ENCODE measurements at places on chromosomes 2 and 18.

- no peak for DNase-seq
Measured at GRCh38 chr2:38533180-38533579, 69.5 kb downstream of the HNRNPLL start.

- no peak for DNase-seq
Measured at GRCh38 chr2:42867093-42868065, 75.0 kb upstream of the HAAO start.

- no peak for DNase-seq
Measured at GRCh38 chr18:28050545-28050944, 126.4 kb downstream of the CDH2 start.

DNA sequence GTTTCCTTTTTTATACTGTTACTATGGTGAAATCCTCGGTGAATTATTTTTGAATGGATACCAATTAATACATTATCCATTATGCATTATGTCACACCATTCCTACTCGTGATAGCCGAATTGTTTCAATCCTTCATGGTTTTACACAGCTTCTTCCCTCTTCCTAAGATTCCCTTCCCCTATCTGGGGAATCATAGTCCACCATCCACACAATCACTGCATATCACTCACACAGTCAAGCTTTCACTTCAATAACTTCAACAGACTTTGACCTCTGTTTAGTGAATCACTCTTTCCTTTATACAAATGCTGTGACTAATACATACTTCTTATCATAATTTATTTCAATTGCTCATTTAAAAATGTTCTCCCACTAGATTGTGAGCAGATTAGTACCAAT is 1108.1 kb upstream of the LRRTM1 start:
- DNase-seq: no peak

DNA sequence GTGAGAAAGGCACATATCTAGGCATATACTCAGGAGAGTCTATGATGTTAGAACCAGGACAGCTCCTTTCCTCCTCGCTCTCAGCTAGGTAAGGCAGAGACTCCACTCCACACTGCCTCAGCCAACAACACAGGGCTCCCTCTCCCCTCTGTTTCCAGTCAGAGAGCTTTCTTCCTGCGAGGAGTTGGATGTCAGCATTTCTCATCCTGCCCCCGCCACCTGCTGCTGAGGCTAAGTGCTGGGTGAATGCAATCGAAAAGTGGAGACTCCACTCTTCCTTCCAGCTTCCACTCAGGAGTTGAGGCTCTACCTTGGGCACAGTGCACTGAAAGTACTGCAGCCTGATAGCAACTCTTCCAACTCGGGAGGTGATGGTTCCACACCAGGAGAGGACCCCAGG is 177.2 kb upstream of the RAB6C start:
- no peak for DNase-seq

DNA sequence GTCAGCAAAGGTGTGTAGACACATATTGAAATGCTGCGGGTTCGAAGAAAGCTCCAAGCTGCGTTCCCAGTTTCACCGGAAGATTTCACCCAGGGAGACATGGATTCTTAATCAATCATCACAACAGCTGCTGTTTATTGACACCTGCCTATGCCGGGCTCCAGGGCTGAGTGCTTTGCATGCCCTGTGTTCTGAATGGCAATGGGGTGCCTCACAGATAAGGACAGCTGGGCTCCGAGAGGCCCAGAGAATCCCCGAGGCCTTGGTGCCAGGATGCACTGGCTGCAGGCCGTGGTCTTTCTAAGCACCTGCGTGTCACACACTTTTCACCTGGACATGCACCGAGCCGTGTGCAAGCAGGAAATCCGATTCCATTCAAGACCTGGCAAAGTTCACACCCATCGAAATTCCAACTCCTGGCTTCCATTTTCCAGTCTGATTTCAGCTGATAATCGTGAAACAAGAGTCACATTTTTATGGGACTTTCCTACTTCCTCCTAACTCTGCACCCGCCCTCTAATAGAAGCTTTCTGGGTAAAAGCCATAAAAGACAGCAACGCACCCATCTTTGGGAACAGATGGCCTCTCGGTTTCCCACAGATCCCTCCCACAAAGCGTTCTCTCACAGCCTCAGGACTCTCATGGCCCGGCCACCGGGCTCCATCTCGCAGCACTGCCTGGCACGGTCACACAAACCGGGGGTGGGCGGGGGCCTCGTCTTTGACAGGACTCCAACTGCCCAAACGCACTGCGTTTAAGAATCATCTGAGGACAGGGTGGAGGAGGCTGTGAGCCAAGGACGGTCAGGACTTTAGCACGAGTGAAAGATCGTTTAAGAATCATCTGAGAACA is 245.6 kb upstream of the SALL3 start:
- no peak for DNase-seq

GRCh38 chr2:199057936-199058335 is 399.8 kb downstream of the SATB2 start:
- DNase-seq: no peak

DNA sequence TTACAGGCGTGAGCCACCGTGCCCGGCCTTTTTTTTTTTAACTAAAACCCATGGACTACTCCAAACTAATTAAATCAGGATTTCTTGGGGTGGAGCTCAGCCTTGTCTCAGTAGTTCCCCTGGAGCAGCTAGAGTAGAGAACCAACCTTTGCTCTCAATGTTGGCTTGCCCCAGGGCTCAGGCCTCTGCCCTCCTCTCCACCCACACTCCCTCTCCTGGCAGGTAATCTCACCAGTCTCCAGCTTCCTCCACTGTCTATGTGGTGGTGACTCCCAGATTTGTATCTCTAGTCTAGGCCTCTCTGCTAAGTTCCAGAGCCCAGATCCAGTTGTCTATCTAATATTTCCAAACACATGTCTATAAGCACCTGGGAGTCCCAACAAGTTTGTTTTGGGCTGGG is 9.6 kb upstream of the MTA3 start:
- no peak for DNase-seq

DNA sequence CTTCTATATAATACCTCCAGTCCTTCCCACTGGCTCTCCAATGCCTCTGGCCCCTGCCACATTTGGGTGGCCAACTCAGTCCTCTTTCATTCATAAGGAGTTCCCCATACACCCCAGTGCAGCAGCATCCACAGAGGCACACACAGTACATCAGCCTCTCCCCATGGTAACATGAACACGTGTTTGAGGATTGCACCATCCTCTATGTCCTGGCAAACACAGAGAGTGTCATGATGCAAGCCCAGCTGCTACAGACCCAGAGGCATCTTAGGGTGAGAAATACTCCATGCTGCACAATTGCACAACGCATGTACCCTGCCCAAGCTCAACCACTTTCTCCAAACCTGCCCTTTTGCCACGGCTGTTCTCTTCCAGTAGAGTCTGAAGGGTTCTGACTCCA is 11.5 kb downstream of the IGFBP5 start:
- no peak for DNase-seq

DNA sequence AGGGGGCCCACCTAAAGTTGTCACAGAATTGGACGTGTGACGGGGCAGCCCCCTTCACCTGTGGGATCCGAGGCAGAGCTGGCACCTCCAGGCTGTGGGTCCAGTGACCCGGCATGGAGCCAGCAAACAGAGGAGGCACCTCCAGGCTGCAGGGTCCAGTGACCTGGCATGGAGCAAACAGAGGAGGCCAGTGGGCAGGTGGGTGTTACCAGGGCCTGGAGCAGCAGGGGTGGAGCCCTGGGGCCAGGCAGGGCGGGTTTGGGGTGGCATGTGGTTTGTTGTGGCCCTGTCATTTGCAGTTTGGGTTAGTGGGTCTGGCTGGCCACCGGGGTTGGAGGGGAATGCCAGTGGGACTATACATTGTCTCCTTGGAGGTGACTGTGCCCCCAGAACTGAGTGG is 68.2 kb downstream of the HPCAL1 start:
- DNase-seq: no peak

Data from stimulated activated CD8-positive, alpha-beta memory T cell treated with anti-CD3 and anti-CD28 coated beads, Interleukin-7, amount 100 ng/mL, for 48 hours (primary cell).